ENCODE measurements at places on chromosomes 11 and 22.

DNA sequence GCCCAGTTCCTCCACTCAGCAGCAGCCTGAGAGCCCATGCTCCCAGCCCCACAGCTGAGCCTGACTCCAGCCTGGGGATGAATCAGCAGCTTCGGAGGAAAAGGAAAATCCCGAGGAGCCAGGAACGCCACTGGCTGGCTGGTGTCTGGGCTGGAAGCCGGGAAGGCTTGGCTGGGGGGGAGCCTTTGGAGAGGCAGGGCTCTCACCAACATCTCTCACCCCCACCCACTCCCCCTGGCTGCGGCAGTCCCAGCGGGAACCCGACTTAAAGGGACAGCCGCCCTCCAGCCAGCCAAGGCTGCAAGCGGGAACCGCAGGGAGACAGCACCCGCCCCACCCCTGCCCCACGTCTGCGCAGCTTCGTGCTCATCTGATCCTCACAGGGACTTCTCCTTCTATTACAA lies 28.4 kb downstream of the KIAA0930 start:
- DNase-seq = peak; percentile 94

- peak; percentile 89 for DNase-seq
These were observed 865 bp downstream of the RBM14 start for GRCh38 chr11:66617155-66617834.

DNA sequence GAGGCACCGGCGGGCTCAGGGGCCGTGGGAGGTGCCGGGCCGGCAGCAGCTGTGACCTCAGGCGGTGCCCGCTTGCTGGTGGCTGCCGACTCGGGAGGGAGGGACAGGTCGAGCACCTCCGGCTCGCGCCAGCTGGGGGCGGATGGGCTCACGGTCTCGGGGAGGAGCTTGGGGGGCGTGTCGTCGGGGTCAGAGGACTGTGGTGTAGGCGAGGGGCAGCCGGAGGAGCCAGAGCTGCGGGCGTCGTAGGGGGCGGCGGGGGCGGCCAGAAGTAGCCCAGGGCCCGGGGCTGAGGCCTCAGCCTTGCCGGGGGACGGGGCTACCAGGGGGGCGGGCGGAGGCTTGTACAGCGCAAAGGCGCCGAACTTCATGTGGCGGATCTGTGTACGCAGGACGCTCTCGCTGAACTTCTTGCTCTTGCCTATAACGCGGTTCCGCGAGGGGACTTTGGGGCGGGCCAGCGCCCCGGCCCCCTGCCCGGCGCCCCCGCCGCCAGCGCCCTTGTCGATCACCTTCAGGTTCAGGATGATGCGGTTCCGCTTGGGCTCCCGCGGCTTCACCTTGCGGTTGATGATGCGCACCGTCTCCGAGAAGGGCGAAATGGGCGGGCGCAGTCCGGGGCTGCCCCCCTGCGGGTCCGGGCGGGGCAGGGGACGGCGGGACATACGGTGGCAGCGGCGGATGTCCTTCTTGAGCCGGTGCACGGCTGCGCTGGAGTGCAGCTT lies 5.5 kb downstream of the CBX6 start:
- DNase-seq = peak; percentile 64

DNA sequence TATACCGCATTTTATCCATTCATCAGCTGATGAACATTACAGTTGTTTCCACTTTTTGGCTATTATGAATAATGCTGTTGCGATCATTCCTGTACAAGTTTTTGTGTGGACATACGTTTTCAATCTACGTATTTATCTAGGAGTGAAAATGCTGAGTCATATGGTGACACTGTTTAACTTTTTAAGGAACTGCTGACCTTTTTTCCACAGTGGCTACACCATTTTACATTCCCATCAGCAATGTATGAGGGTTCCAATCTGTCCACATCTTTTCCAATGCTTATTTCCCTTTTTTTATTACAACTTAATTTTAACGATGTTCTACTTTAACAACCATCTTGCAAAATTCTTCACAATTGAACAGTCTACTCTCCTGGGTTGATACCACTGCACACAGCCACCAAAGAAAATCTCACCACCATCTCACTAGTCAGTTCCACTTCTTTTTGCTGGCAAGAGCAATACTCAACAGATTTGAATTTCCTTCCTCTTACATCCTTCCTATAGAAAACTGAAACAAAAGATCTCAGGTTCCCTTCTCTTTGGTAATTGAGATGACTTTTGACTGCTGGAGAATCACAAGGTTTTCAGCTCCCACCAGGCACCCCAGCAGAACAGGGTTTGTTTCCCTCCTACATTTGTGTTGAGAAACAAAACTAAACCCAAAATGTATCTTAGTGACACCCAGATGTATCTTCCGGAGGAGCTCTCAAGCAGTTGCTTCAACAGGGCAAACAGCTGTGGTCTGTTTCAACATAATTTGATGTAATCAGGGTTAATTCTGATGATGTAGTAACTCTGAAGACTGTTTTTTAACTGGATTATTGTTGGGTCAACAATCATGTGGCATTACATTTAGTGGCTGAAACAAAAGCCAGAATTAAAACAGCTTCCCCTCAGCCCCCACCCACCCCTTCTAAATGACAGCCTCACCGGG lies 7.0 kb upstream of the GAB2 start:
- no peak for DNase-seq

- DNase-seq = no peak
These were observed 197.6 kb upstream of the SYN3 start for GRCh38 chr22:33255791-33256190.

All from sigmoid colon (tissue), 7 donors.